ENCODE measurements at places on chromosomes 1 and 21. TPM values are rescaled to one million over a fixed set of nuclear protein-coding genes. Genes with fewer than 3 reads are reported as not detected.

GRCh38 chr1:188050250-188050649, 1221.5 kb downstream of the PLA2G4A start:
- DNase-seq: no peak

- no peak for DNase-seq
Observed at GRCh38 chr1:114395863-114396262, 115.1 kb downstream of the TRIM33 start.

- no peak for DNase-seq
Observed at GRCh38 chr1:166988974-166989515, at the start of gene MAEL. Gene MAEL (plus strand): TSS chr1:166989280. CDS start chr1:166989353, 73 bp downstream.

DNA sequence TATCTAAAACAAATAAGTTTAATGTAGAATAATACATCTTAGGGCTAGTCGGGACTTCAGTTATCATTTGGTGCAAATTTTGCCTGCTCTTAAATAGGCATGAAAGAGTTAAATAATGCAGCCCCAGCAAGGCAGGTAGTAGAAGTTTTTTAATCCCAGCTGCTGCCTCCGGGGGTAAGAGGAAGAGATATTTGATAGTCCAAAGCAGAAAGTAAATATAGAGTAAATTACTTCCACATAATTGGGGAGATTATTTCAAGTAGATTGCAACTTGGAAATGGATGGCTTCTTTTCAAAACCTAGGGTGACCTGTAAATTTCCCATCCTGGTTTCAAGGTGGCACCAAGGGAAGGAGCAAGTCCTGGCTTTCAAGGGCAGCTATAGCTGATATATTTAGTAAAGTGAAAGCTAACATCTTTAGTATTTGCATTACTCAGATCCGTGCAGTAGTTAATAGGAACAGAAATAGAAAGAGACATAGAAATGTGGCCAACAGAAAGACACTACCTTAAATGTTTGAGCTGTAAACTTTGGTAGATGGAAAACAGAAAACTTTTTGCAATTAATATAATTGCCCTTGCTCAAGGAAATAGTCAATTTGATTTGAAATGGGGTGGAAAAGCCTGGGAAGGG, 109.1 kb downstream of the LMO4 start:
- no peak for DNase-seq

DNA sequence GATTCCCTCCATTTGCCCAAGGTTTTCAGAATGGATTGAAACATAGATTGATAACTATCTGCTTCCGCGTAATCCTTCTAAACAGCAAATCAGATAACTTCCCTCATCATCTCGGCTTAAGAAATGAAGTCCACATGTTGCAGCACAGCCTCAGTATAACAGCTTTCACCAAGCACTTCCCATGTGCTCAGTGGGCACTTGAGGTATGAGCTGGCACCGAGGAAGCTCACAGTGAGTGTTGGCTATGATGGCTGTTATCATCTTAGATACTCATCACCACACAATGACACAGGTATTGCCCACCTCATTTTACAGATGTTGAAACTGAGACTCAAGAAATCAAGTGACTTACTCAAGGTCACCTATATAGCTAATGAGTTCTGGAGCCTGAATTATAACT, 43.2 kb downstream of the RCSD1 start:
- no peak for DNase-seq

DNA sequence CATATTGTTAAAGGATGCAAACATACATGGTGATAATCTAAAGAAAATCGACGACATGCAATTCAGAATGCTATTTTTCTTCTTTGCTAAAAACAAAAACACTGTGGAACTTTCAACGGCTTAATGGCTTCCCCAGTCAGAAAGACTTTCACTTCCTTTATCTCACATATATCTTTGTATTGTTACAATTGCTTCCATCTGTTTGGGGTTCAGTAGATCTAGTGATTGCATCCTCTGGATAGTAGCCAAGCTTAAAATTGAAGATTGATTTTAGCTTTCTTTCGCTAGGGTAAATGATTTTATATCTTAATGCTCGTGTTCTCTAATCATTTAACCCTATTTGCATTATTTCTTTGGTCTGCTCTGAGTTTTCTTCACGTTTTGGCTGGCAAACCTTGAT, 31.8 kb upstream of the ADAMTS1 start:
- no peak for DNase-seq

- no peak for DNase-seq
Observed at GRCh38 chr1:226638001-226638601, 89.5 kb downstream of the STUM start.

- DNase-seq: no peak
Observed at GRCh38 chr21:37455504-37455911, 88.9 kb downstream of the DYRK1A start.

- DNase-seq: no peak
Observed at GRCh38 chr1:204958317-204959307, 84.4 kb upstream of the CNTN2 start.

- DNase-seq: no peak
Observed at GRCh38 chr1:7444363-7444762, 326.7 kb upstream of the VAMP3 start.

DNA sequence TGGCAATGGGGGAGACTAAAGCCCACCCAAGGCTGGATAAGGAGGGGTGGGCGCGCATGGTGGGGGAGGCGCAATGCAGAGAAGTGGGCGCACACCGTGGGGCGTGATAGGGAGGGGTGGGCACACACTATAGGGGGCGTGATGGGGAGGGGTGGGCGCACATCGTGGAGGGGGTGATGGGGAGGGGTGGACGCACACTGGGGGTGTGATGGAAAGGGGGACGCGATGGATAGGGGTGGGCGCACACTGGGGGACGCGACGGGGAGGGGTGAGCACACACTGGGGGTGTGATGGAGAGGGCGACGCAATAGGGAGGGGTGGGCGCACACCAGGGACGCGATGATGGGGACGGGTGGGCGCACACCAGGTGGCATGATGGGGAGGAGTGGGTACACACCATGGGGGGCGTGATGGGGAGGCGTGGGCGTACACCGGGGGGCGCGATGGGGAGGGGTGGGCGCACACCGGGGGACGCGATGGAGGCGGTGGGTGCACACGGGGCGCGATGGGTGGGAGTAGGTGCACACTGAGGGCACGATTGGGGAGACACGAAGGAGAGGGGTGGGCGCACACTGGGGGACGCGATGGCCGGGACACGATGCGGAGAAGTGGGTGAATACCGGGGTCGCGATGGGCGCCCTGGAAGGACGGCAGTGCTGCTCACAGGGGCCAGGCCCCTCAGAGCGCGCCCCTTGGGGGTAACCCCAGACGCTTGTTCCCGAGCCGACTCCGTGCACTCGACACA, 929 bp downstream of the SUMO3 start:
- no peak for DNase-seq

DNA sequence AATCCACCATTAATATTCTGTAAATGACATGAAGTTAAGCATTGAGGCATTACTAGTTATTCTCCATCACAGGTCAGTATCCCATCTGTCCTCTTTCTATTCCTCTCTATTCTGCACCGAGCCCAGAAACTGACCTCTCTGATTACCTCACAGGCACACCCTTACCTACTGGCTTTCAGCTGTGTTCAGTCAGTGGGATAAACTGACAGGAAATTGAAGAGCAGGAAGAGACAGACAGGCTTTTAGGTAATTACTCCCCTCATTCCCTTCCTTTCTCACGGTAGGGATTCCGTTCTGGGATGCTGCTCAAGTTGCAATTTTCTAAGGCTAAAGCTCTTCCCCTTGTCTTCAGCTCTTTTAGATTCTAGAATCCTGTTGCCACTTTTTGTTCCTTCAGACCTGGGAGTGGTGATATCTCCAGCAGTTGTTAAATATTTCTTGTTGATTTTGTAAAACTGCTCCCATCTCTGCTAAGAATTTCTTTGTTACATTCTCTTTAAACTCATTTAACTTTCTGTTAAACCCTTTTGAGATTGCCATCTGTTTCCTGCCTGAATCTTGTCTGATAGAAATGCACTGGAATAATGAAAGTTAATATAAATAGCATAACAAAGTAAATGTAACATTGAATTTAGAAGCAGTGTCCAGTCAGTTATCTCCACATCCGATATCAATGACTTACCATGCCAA, 1063.4 kb downstream of the PLA2G4A start:
- no peak for DNase-seq

GRCh38 chr1:113242481-113242880, 147.8 kb upstream of the MAGI3 start:
- no peak for DNase-seq

- no peak for DNase-seq
Observed at GRCh38 chr1:157758018-157758417, 18.9 kb downstream of the FCRL2 start.

GRCh38 chr1:1666526-1666925, 7.7 kb upstream of the CDK11B start:
- no peak for DNase-seq

DNA sequence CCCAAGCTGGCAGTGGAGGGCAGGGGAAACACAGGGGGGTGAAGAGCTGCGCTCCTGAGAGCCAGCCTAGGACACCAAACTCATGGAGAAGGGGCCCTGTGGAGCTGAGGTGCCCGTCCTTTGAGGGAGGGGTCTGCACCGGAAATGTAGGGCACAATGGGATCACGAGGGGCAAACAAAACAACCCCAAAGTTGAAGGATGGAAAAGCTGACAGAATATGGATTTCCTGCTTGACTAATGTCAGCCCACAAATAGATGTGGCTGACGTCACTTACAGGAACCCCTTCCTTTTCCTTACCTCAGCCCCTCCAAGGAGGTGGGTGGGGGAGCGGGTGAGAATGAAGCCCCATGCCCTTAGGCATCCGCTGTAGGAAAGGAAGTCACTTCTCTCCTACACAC, 110.9 kb downstream of the KCNN3 start:
- DNase-seq: peak; percentile 73

GRCh38 chr1:154716011-154716410, 108.0 kb upstream of the ADAR start:
- DNase-seq: no peak

- DNase-seq: no peak
Observed at GRCh38 chr1:70264839-70265238, 43.7 kb downstream of the SRSF11 start.

- no peak for DNase-seq
Observed at GRCh38 chr1:23100074-23100748, 68.4 kb downstream of the LUZP1 start.

DNA sequence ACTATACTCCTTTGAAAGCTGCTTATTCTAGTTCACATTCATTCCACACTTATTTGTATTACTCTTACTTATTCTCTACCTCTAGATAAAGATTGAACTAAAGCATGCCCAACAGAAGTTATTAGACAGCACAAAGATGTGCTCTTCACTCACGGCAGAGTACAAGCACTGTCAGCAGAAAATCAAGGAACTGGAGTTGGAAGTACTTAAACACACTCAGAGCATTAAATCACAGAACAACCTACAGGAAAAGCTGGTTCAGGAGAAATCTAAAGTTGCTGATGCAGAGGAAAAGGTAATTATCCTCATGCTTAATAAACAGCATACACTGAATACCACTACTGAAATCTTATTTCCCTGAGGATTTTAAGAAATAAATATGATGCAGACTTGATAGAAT, 81.3 kb upstream of the PPIH start:
- no peak for DNase-seq

DNA sequence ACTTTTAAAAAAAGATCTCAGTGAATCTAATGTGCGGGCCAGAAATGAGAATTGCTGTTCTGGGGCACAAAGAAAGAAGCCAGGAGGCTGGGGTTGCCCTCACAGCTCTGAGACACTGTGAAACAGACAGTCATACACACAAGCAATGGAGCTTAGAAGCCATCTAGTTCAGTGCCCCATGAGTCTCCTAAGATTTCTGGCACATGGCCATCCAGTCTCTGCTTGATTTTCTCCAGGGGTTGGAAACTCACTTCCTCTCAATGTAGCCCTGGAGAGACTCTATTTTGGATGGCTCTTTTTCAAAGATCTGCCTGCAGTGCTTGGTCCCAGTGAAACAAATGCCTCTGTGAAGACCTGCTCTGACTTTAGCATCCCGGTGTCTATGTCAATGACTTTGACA, 38.6 kb downstream of the KCNN3 start:
- no peak for DNase-seq

- DNase-seq: no peak
Observed at GRCh38 chr1:247829656-247830055, 5.7 kb upstream of the OR14A16 start.

DNA sequence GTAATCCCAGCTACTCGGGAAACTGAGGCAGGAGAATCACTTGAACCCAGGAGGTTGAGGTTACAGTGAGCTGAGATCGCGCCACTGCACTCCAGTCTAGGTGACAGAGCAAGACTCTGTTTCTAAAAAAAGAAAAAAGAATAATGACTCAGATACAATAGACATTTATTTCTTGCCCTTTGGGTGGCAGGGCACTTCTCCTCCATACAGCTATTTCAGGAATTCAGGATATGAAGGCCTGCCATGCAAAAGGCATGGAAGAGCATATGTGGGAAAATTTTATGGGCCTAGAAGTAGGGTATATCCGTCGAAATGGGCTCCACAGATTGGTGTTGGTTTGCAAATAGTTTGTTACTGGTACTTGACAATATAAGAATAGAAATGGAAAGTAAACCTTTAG, 20.2 kb upstream of the POGZ start:
- DNase-seq: no peak

GRCh38 chr1:23810818-23811540, 10.4 kb upstream of the GALE start:
- peak; percentile 36 for DNase-seq

GRCh38 chr1:35702508-35702907, 16.2 kb downstream of the C1orf216 start:
- DNase-seq: no peak

The LCE1E gene
- total RNA-seq: not detected

The KRTAP13-2 gene
- not detected for total RNA-seq

The APOBEC4 gene
- total RNA-seq: not detected

Data from activated T-cell treated with anti-CD3 and anti-CD28 coated beads, Interleukin-2, amount 50 U/mL, for 4 hours (primary cell).